ENCODE measurements at places on chromosomes 6 and 20.
A peak's percentile ranks its signal among the peaks of the same experiment; 100 is the strongest.

DNA sequence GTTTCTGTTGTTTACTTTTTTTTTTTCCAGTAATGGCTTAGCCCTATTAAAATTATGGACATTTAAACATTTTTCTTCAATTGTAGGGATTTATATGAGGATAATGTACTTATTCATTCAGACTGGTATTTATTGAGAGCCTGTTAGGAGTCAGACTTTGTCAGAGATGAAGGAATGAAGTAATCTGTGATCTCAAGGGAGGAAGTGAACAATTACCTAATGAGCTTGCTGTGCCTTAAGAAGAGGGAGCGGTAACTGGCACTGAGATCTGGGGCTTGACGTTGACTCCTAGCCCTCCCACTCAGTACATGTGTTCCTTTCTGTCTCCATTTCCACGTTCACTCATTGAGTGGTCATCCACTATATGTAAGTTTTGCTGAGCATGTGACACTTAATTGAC is 12.6 kb downstream of the AFDN start:
- no peak for ATAC-seq

DNA sequence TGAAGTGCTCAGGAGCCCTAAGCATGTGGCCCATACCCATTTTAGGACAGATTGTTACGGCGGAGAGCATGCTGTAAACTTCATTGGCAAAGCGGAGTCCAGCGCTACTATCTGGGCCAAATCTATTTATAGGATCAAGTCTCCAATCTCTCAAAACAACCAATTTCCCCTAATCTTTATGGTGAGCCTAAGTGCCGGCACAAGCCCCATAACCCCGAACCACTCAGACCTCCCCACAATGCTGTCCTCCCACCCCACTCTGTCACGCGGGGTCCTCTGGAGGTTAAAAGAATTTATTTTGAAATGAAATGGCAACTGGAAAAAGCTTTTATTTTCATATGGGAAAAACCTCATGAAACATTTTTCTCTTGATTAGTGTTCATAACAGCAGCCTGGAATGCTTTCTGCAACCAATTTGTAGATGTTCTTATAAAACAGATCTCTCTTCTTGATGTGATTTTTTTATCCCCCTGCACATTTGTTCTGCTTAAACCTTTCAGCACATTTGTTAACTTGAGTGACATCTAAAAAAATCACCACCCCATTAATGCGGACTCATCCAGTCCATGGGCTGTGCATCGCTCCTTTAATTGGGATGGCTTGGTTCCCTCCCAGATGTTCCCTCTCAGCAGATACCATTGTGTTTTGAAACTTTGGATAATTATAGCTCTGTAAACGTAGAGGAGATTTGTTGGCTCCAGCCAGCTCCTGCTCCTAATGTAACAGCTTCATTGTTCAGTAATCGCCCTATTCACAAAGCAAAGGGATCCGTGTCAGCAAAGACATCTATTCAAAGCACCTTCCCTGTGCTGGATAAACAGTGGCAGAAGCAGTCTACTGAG is 323.6 kb downstream of the CD83 start:
- ATAC-seq: no peak

- no peak for ATAC-seq
Observed at GRCh38 chr6:37971266-37971665, 151.7 kb downstream of the ZFAND3 start.

GRCh38 chr6:106608080-106608668 is 21.1 kb downstream of the RTN4IP1 start:
- ATAC-seq: no peak

GRCh38 chr6:29509239-29509638 is 21.5 kb upstream of the MAS1L start:
- ATAC-seq: no peak

GRCh38 chr20:14337400-14338171 is at the start of gene FLRT3:
Gene FLRT3 (minus strand): TSS chr20:14337612. CDS start chr20:14327506, 10,106 bp downstream.
- peak; percentile 96 for ATAC-seq

DNA sequence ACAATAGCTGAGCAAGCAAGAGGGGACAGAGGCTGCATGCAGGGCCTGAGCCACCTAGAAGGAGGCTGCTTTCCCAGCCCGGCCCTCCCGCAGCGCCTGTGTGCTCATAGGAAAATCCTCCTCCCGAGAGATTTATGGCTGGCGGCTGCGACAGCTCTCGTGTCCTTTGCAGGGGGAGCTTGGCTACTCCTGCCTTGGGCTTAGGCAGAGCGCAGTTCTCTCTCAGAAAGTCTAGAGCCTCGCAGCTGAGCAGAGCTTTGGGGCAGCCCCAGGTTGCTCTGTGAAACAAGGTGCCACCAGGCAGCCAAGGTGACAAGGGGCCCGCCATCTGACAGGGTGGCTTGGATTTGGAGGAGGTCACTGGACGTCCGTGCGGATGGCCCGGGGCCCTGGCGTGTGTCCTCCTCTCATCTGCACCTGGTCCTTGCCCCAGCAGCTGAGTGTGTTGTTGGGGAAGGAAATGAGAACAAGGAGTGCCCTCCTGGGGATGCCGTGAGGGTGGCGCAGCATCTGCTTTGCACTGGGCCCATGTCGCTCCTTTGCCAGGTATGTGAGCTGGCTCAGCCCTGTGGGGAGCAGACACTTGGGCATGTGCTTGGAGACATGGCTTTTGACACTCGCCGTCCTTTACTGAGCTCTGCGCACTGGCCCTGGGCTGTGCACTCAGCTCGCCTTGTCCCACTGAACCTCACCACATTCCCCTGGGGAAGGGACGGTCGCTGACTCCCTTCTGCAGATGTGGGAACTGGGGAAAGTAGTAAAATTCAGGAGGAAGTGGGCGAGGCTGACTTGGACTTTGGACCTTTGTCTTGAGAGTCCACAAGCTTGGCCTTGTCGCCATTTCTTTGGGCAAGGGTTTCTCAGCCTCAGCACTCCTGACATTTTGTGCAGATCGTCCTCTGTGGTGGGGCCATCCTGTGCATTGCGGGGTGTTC is 41.9 kb downstream of the EDN3 start:
- peak; percentile 99 for ATAC-seq

DNA sequence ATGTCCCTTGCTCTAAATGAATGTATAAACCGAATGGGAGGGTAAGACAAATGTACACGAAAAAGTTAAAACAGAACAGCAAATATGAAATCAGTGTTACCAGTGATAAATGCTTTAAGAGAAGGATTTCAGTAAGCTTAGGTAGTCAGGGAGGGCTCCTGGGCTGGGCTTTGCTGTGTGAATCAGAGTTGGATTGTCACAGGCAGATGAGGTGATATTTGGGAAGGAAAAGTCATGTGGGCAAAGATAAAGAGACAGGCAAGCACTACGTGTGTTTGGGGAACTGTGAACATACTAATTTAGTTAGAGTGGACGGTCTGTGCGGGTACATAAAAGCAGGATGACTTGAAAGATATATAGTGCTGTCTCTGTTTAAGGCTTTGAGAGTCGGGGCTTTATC is 114.8 kb downstream of the CRYBG1 start:
- no peak for ATAC-seq

- no peak for ATAC-seq
Observed at GRCh38 chr6:135018941-135019340, 35.7 kb downstream of the HBS1L start.

DNA sequence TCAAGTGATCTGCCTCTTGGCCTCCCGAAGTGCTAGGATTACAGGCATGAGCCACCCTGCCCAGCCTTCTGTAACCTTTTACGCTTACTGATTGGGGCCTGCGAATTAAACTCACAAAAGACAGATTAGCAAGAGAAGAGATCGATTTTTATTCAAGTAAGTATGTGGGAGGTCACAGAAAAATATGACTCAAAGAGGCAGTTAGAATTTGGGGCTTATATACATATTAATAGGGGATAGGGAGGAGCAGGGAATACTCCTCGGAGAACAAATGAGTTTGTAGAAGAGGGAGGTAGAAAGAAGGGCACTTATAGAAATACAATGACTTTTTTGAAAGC is 78.9 kb downstream of the CD24 start:
- peak; percentile 60 for ATAC-seq

DNA sequence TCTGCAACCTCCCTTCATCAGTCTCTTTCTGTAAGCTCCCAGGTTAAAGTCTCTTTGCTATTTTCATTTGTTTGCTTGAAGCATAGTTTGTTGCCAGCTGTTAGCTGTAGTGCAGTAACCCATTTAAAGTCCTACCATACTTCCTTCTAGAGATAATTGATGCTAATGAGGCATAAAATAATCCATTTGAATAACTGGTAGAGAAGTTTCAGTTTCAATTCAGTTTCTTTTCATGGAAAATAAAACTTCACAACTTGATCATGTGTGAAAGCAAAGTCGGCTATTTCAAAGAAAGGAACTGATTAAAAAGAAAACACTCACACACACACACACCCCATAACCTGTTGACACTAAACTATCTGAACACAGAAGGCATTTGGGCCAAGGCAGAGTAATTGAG is 68.5 kb upstream of the TENT5A start:
- ATAC-seq: peak; percentile 57

DNA sequence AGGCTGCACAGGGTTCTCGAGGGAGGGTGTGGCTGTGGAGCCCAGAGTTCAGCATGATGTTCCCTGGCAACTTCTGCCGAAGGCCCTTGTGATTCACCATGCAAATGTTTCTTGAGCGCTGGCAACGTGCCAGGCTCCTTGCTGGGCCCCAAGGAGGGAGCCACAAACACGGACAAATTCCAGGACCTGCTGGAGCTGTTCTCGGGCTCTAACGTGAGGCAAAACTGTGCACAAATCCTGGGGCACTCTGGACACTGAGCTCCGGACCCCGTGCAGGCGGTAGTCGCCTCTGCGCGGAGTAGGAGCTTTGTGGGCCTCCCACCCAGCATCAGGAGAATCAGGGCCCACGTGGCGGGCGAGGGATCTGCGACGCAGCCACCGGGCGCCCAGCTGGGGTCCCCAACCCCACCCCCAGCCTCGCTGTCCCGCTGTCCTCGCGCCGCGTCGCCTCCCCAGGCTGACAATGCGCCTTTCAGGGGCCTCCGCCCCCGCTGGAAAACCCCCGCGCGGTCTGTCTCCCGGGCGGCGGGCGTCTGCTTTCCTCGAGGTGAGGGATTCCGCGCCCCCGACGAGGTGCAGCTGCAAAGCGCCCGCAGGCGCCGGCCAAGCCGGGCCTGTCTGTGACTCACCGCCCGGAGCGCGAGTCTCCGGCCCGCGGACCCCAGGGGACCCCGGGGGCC is 31.7 kb upstream of the SCUBE3 start:
- ATAC-seq: peak; percentile 31

DNA sequence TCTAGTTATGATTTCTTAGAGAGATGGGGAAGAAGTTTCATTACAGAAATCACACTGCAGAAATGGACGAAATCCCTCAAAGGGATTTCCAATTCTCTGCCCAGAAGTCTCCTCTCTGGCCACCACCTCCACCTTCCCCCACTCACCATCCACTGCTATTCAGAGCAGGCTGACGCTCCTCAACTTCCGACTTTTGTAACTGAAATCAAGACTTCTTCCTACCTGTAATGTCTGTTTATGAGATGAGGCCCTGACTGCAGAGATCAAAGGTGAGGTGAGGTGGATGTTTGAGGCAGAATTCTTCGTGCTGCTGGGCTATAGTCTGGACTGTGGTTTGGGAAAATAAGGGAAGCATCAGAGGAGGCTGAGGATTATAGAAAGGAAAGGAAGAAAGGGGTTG is 385.2 kb upstream of the ARID1B start:
- no peak for ATAC-seq

- no peak for ATAC-seq
Observed at GRCh38 chr20:58088625-58089024, 139.8 kb downstream of the ANKRD60 start.

DNA sequence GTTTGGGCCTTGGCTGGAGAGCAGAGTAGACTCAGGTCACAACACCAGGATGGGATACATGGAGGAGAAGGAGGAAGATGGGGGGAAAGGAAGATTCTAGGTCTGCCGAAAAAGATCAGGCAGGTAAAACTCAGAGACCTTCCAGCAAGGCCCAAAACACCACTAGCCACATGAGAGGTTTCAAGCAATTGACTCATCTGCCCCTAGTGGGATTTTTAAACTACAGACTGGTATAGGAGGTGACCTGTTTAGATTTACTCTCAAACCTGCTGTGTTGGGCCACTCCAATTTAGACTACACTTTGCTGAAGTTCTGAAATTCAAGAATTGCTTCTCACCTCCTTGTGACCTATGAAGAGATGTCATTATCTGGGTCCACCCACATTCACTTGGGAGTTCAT is 236.9 kb upstream of the SASH1 start:
- ATAC-seq: no peak

DNA sequence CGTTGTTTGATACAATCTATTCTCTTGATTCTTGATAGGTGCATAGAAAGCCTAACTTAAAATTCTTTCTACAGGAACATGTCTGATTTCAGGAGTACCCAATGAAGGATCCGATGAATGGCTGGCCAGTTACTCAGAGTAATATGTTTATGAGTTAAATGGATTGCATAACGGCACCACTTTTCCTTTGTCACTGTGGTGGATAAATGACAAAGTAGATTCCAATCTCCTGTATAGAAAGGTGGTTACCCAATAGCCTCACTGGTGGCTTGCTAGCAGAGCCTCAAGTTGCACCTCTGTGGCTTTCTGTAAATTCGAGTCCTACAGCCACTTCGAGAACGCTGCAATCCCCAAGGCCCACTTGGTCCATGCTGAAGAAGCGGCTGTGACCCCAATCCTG is 28.4 kb downstream of the LHFPL5 start:
- no peak for ATAC-seq

- no peak for ATAC-seq
Observed at GRCh38 chr6:157491571-157492232, 110.7 kb downstream of the ZDHHC14 start.

DNA sequence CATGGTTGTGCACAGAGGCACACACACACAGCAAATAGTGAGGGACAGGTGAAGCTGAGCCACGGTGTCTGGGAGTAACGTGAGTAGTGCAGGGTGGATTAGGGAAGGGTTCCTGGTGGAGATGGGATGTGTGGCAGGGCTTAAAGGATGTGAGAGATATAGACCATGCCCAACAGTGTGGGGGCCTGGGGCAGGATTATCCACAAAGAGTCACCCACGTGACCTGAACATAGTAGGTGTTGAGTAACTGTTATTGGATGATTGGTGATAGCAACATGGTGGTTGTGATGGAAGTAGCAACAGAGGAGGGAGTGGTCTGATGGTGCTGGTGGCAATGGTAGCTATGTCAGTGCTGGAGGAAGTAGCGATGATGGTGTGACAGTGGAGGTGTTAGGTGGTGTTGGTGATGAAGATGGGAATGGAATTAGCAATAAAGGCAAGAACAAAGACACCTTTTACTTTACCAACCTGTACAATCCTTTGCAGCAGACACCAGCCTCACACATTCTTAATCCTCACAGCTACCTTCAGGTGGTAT is 135.1 kb downstream of the MRPL14 start:
- no peak for ATAC-seq

GRCh38 chr6:93848031-93848742 is 428.8 kb upstream of the EPHA7 start:
- no peak for ATAC-seq

GRCh38 chr6:18493382-18493891 is 106.3 kb downstream of the RNF144B start:
- peak; percentile 40 for ATAC-seq

GRCh38 chr6:13194852-13195251 is 133.5 kb downstream of the TBC1D7 start:
- no peak for ATAC-seq

- no peak for ATAC-seq
Observed at GRCh38 chr6:19558201-19558600, 279.0 kb upstream of the ID4 start.

Measured in motor neuron (in vitro differentiated cells).